ENCODE measurements at places on chromosomes 2 and 18.

DNA sequence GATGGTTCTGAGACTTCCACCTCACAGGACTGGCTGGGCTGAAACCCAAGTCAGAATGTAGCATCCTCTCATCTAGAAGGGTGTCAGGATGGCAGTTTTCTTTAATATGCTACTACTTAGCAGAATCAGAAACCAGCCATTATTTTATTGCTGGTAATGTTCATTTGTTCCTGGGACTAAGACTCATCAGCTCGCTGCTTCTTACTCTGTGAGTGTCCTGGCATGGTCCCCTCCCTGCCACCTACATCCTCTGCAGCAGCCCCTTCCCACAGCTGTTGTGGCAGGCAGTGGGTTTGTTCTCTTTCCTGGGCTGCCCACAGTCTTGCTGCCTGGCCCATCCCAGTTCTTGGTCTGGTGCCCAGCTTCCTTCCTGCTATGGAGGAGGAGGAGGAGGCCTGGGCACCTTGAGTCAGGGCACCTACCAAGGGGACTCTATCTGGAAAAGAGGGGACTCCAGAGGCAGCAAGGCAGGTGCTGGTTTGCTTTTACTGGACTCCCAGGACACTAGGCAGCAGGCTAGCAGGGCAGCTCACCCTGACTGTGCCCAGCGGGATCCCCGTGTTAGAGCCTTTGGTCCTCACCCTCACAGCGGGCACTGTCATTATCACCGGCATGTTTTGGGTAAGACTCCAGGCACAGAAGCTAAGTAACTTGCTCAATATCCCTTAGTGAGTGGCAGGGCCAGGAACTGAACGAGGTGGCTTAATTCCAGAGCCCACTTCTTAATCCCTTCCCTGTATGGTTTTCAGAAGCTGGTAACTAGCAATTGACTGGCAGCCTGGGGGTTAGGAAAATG is 62.1 kb downstream of the LRRFIP1 start:
- DNase-seq = no peak

GRCh38 chr2:31434911-31435310 is 20.4 kb upstream of the XDH start:
- DNase-seq = no peak

GRCh38 chr18:67845035-67845434 is 328.5 kb upstream of the DSEL start:
- DNase-seq = no peak

GRCh38 chr2:96715658-96716057 is 24.2 kb downstream of the LMAN2L start:
- no peak for DNase-seq

GRCh38 chr18:79071503-79072210 is 2.5 kb downstream of the ATP9B start:
- no peak for DNase-seq

- no peak for DNase-seq
These were observed 85.3 kb upstream of the ACVR2A start for GRCh38 chr2:147759536-147759935.

DNA sequence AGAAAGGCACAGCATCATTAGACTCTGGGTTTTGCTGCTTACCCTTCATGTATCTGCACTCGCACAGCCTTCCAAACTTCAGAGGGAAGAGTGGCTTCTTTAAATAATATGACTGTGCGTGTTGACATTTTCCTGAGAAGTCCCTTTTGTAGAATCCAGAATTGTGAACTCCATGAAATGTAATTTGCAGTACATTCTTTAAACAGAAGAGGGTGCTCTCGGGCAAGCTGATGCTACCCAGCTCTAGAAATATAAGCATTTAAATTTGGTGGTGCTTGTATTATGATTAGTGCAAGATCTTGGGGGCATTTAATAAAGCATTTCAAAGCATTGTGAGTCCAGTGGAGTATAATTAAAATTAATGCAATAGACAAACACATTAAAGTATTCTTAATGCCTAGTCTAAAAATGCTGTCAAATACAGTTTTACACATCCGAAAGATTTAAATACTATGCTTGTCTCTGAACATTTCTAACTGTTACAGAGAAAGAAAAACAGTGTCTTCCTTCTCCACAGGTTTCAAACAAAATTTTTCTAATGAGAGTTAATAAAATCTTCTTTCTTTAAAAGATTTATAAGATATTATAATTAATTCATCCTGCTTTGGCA is 17.3 kb upstream of the GTF2A1L start:
- peak; percentile 10 for DNase-seq

GRCh38 chr2:151918308-151918707 is 90.1 kb upstream of the ARL5A start:
- DNase-seq = no peak

GRCh38 chr2:6017736-6018286 is 325.6 kb downstream of the SOX11 start:
- no peak for DNase-seq

GRCh38 chr2:40318921-40319320 is 133.0 kb downstream of the SLC8A1 start:
- no peak for DNase-seq

GRCh38 chr2:20515290-20516220 is 68.7 kb downstream of the RHOB start:
- no peak for DNase-seq

DNA sequence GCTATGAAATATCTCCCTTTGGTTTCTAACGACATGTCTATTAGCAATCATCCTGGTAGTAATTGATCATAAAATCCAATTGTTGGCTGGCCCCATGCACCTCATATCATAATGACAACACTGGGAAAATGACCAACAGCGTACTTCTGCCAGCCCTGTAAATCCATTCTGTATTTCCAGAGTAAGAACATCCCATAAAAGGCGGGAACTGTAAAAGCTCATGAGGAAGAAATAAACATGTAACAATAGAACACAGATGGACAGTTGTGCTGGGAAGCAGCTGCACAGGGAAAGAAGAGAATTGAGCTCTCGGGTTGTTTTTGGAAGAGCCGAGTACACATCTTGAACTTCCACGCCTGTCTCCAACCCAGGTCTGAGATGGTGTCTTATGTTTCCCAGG is 218.7 kb downstream of the CMPK2 start:
- no peak for DNase-seq

DNA sequence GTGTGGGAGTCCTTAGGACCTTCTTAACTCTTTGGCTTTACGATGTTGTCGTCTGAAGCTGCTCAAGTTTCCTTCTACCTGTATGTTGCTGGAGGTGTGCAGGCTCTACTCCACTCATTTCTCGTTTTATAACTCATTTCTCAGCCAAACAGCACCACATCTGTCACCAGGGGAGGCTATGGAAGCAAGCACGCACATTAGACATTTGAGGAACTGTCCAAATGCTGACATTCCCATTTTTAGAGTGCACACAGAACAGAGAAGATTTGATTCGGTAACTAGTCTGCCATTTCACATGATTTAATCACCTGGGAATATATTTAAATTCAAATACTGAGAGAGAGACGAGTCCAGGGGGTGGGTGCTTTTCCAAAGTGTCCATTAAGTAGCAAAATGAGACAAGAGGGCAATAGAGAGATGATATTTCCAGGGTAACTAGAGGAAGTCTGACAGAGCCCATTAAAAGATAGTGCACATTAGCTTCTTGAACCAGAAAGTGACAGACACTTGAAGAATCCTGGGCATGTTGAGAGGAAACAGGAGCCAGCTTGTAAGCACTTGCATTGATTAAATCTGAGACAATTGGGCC is 793.3 kb downstream of the TDRD15 start:
- DNase-seq = no peak

GRCh38 chr2:141707486-141707885 is 423.3 kb downstream of the LRP1B start:
- DNase-seq = no peak

DNA sequence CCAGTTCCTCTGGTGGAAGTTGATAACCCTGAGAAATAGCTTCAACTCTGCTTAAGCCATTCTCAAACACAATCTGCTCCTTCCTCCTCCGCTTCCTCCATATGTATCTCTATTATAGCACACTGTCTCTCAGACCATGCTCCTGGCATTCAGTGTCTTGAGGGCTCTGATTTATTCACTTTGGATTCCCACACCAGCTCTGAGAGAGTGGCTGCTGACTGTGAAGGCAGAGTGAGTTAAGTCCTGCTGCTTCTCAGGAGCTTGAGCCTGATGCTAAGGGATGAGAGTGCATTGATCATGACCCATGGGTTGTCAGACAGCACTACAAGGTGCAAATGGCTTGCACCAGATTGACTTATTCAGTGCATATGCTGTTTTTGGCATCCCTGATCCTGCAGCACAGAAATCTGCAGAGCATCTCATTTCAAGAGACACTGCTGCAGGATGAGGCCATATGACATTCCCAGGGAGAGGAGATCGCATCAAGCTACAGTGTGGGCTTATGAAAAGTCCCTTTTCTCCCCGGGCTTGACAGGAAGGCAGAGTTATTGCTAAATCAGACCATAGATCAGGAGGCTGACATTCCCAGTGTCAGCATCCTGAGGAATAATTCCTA is 500.5 kb upstream of the RAB6C start:
- DNase-seq = no peak
